NCI-H2107 (cell line): ENCODE measurements at places on chromosomes 1 and 21.
A peak's percentile ranks its signal among the peaks of the same experiment; 100 is the strongest.

- DNase-seq: no peak
Observed at GRCh38 chr1:14318830-14319229, 279.7 kb upstream of the KAZN start.

- DNase-seq: no peak
Observed at GRCh38 chr1:182493063-182493462, 43.1 kb downstream of the RGSL1 start.

GRCh38 chr1:89739013-89739843 is 81.6 kb upstream of the LRRC8D start:
- DNase-seq: no peak

DNA sequence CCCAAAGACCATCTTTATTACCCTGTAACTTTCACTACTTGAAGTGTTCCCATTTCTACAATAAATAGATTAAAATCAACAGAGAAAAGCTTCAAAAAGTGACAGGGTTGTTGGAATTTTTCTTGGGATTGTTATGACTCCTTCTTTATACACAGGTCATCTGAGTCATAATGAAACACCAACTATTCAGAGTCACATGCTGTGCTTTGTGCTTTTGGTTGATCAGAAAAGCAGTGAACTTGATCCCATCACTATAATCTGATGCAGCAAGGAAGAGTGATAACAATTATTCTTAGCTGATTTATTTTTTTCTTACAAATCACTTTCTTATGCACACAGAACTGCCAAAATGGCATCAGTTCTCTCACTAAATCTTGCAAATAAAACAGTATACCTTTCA is 422.9 kb downstream of the PTBP2 start:
- no peak for DNase-seq

- DNase-seq: no peak
Observed at GRCh38 chr21:35796844-35797243, 263.5 kb downstream of the SETD4 start.

DNA sequence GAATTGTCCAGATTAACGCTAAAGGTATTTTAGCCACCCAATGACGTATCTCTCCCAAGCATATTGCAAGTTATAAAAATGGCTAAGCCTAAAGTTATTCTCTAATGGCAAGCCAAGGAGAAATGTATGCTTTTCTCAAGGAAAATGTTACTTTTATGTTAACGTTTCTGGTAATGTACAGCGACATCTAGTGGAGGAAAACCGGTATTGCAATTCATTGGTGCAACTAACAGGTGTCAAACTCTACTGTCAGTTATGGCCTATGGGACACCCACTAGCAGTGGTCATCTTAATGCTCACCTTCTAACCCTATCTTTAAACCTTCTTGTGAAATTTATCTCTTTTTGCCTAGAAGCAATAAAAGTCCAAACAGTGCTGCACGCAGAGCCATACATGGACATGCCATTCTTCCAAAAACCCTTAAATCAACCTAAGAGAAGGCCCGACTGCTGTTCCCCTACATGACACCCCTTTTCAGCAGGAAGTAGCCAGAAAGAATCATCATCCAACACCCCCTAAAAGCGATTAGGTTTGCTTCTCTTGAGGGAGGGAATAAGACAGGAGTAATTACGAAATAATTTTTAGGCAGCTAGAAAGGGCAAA is 68.7 kb upstream of the LRIF1 start:
- DNase-seq: peak; percentile 37

- DNase-seq: no peak
Observed at GRCh38 chr1:29753771-29754572, 517.6 kb downstream of the PTPRU start.

DNA sequence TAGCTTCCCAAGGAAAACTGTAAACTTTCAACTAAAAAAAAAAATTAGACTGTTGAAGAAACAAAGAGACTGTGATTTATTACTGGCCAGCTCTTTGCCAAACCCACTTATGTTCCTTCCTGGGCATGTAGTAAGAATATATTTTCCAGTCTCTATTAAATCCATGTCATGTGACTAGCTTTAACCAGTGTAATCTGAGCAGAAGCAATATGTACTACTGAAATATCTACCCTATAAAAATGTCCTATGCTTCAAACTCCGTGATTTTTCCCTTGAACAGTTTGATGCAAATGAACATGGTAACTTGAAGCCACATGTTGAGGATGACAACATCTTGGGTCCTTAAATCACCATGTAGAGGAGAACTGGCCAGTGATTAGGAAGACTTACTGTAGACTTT is 144.5 kb downstream of the NTMT2 start:
- no peak for DNase-seq

DNA sequence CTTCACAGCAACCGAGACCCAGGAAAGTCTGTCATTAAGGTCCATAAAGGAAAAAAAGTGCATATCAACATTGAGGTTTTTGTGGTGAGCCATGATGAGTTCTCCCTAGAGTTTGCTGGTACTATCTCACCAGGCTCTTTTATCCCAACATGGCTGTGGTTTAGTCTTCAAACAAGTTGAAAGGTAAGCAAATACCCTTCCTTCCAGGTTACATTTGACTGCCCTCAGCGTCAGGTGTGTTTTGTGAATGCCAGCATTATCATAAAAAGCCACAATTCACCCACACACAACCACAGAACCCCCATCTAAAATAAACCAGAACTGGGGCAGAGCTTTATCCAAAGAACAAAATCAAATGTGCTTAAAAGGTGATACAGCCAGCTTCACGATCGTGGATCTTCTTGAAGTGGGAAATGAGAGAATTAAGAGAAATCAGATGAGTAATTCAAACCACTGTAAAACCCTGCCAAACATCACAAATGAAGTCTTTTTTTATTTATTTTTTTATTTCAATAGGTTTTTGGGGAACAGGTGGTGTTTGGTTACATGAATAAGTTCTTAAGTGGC is 64.7 kb downstream of the SETD4 start:
- peak; percentile 82 for DNase-seq

DNA sequence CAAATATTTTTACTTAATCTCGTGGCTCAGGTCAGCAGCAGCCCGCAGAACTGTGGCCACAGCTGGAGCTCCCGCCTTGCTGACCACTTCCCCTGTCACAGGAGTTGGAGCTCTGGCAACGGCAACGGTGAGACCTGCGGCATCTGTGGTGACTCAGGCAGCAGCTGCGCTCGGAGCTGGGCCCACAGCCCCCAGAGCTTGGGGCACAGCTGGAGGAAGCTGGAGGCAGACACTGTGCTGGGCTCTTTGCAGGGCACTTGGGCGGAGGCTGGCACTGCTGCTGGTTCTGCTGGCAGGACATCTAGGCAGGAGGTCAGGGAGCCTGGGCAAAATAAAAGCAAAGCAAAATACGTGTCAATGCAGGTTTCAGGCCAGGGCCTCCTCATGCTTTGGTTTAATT is at the start of gene LCE3A:
Gene LCE3A, minus strand, starts transcription at position 301 of the 400 bp plus-strand sequence. Its CDS starts 0 bp downstream, at position 301.
- DNase-seq: no peak

- DNase-seq: no peak
Observed at GRCh38 chr1:26289158-26290059, 9.5 kb downstream of the SH3BGRL3 start.

DNA sequence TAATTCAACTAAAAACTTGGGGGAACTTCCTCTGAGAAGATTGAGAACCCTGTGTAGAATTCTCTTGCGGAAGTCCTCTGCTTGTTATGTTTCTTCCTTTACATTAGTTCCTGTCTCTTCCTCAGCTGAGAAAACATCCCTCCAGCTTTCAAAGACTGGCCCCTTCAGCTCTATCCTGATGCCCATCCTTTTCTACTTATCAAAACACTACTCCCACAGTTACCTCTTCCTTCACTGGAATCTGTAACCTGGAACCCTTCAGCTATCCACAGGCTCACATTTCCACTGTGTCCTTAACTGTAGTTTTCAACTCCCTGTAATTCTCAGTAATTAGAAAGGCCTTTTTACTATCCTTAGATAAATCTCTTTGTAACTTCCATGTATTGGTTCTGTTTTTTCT is 6.0 kb upstream of the DEDD start:
- no peak for DNase-seq

DNA sequence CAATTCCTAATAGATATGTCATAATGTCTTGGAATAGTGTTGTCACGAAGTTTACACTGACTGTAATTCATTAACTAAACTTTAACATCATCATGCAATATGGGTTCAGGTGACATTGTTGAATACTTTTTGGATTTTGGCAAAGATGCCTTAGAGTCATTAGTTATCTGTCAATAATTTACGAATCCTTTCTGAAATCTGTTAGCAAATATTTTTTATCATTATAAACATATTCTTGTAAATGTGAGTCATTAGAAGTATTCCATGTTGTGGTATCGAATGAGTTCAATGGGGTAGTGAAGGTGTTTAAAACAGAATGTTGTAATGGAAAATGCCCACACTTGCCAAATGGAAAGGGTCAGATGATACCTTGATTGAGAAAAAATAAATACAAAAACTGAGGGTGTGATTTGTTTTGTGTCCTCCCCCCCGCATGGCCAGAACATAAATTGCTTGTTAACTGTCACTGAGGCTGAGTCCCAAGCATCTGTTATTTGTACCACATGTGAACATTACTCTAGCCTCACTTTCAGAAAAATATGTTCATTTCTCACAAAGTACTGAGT is 5.2 kb upstream of the NR5A2 start:
- DNase-seq: no peak

DNA sequence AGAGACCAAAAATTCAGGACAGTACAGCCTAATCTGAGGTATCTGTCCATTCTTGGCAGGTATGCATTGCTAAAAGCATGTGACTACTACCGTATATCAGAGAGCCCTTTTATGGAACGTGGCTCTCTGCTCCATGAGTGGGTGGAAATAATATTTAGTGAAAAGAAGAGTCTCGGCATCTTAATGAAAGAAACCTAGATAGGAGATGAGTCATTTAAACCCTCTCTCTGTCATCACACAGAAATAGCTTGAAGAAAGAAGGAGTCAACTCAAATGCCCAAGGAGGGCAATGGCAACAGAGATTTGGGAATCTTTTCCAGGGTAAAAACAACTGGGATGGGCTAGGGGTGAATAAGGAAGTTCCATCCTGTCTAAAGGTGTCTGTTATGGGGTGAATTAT is 528.2 kb downstream of the SMYD3 start:
- DNase-seq: no peak

- no peak for DNase-seq
Observed at GRCh38 chr1:224262373-224263054, 67.5 kb downstream of the NVL start.

DNA sequence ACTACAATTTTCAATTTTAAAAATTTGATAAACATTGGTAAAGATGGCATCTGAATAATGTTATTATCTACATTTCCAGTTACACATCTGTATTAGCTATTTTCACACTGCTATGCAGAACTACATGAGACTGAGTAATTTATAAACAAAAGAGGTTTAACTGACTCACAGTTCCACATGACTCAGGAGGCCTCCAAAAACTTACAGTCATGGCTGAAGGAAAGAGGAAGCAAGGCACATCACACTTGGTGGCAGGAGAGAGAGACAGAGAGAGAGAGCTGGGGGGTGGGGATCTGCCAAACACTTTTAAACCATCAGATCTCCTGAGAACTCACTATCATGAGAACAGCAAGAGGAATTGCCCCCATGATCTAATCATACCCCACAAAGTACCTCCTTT is 850.0 kb downstream of the LTN1 start:
- no peak for DNase-seq

- no peak for DNase-seq
Observed at GRCh38 chr1:36067871-36068270, 16.0 kb upstream of the TEKT2 start.

GRCh38 chr21:41277196-41277595 is 39.4 kb upstream of the FAM3B start:
- no peak for DNase-seq

DNA sequence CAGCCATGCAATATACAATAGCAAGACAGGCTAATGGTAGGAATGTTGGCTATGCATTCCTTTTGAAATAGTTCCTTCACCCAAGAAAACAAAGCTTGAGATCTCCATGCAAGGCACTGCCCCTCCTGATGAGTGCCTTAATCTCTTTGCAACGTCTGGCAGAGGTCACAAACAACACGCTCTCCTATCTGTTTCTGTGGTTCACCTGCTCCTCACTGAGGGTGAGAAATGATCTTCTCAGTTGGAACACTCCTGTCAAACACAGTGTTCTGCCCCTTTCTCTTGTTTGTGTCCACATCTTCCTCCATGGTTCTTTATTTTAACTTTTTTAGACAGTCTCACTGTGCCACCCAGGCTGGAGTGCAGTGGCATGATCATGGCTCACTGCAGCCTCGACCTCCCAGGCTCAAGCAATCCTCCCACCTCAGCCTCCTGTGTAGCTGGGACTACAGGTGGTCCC is 21.2 kb upstream of the XPR1 start:
- DNase-seq: no peak

- DNase-seq: no peak
Observed at GRCh38 chr1:53310847-53311681, 16.8 kb downstream of the LRP8 start.

GRCh38 chr1:203287109-203287893 is 18.0 kb upstream of the BTG2 start:
- no peak for DNase-seq

DNA sequence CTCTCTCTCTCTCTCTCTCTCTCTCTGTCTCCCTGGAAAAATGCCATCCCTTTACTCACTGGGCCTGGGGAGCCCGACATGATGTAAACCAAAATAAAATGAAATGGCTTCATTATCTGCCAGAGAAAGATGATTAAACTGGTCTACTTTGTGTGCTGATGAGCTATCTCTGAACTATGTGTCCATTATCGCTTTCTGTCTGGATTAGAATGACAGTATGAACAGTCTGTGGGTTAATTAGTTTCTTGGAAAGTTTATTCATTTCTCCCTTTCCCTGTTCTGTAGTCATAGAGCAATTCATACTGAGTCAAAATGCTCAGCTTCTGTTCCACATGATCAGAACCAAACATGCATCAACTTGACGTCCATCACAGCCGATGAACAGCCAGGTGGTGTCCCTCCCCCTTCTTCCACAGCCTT is 72.4 kb upstream of the KCND3 start:
- no peak for DNase-seq

DNA sequence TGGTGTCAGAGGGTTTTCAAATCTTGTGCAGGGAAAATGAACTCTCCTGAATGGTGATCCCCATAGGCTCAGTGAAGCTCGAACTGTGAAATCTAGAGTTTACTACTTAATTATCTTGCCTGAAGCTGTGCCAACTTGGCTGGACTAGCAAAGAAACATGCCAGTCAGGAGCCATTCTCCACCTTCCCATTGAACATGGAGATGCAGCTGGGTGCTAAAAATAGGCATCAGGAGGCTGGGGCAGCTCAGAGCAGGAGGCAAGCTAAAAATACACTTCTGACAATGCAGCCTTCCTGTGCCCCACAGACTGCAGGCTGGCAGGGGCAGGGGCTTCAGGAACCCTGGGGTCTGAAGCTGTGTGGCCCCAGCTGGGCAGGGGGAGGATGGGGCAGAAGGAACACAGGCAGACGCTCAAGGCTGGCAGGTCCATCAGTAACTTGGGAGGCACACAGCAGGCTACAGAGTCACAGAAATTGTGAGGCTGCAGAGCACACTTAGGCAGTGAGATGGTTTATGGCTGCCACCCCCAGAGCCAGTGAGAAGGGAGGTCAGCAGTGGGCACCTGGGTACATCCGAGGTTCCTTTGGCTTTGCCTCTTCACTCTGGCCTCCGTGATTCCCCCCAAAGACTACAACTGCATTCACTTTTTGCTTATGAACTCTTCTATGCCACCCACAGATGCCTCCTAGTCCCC is 155.4 kb upstream of the KCND3 start:
- DNase-seq: no peak

- no peak for DNase-seq
Observed at GRCh38 chr1:180155182-180155682, 563 bp downstream of the QSOX1 start.
